Stromal cell of bone marrow (primary cell): ENCODE measurements at places on chromosomes 5 and 9.

GRCh38 chr5:77881528-77881927 is 105.4 kb upstream of the TBCA start:
- DNase-seq = no peak

DNA sequence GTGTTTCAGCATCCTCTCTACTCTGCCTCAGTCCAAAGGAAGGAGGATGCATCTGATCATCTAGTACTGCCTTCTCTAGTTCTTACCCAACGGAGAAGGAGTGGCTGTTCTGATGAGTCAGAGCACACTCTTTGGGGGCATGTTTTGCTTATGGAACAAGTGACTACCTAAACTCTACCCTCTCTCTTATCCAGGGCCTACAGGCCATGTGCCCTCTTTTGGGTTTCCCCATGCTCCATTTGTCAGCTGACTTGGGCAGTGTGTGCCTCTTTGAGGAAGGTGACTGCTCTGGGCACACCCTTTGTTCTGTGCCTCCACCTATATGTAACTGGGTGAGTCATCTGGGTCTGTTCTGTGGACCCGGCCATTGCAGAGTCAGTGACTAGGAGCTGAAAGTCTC is 89.6 kb upstream of the BNC2 start:
- peak; percentile 16 for DNase-seq

DNA sequence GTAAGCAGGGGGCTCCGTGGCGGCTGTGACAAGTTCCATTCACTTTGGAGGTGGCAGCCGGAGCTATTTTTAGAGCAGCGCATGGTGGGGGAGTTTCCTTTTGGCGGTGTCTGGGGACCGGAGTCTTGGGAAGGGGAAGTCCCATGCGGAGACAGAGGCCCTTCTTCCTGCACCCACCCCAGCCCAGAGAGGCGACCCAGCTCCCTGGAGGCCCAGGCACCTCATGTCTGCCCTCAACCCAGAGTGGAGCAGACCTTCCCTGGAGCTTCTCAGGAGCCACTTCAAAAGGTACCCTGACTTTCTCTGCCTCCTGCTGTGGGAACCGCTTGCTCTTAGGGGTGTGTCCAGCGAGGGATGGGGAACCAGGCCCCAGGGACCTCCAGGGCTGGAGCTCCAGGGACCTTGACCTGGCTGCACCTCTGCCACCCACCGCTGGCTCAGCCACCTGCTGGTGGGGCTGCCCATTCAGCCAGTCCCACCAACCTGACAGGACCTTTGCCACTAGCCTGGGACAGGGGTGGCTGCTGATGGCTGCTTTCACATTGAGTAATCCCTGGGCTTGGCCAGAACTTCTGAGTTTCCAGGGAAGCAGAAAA is 34.1 kb downstream of the NEK6 start:
- no peak for DNase-seq

GRCh38 chr5:38543886-38544285 is 12.6 kb downstream of the LIFR start:
- DNase-seq = no peak

- DNase-seq = no peak
Measured at GRCh38 chr9:77085416-77085815, 66.0 kb downstream of the FOXB2 start.

DNA sequence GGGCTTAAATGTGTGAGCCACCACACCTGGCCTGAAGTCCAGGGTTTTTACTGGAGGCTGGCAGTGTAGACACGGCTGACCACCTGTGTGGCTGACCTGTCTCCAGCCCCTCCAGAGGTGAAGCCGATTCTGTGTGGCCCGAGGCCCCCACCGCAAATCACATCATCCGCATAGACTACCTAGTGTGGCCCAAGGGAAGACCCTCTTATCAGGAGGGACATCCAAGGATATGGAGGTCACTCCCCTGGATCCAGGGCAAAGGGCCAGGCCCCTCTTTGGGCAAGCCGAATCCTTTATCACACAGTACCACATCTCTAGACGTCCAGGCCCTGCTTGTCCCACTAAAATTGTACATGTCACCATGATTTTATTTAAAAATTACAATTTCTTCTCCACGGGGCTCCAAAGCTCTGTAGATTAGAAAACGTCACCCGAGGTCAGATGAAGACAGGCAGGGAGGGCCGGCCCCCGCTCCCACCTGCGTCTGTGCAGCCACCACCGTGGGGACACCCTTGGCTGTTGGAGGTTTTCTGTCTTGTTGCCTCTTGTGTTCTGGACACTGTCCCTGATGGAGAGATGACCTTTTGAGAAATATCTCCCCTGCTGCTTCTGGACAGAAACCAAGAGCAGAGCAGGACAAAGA is 20.1 kb downstream of the LAMC3 start:
- DNase-seq = no peak

- no peak for DNase-seq
Measured at GRCh38 chr9:85942913-85943709, 2.2 kb downstream of the NAA35 start.

GRCh38 chr9:2459756-2460155 is 161.8 kb upstream of the VLDLR start:
- no peak for DNase-seq

- no peak for DNase-seq
Measured at GRCh38 chr5:88734983-88735382, 148.0 kb downstream of the MEF2C start.

GRCh38 chr5:71778678-71779276 is 59.7 kb downstream of the CARTPT start:
- no peak for DNase-seq

- no peak for DNase-seq
Measured at GRCh38 chr9:131627648-131628458, 82.5 kb downstream of the PRRT1B start.

- peak; percentile 12 for DNase-seq
Measured at GRCh38 chr5:17448877-17449276, 49.2 kb upstream of the TAF11L2 start.

GRCh38 chr5:38831117-38831516 is 14.7 kb upstream of the OSMR start:
- DNase-seq = no peak

DNA sequence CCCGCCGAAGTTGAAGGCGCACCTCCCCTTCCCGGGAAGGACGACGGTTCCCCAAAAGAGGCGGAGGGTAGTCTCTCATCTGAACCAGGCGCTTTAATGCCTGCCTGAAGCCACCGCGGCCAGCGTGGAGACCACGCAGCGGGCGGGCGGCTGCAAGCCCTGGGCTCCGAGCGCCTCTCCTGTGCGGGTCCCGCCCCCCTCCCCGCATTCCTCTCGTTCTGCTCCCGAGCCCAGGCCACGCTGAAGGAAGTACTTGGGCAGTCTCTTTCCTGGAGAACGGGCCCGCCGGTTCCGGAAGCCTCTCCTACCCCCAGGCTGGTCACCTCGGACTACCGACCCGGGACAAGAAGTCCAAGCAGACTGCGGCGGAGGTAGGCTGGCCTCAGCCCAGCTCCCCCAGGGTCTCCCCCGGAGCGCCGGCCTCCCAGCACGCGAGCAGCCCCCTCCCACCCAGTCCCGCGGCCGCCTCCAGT is 571 bp downstream of the PPIC start:
- peak; percentile 16 for DNase-seq
